Retinal pigment epithelial cell (primary cell): ENCODE measurements at places on chromosomes 3 and 15.

GRCh38 chr15:39598958-39599845 is 18.3 kb downstream of the THBS1 start:
- no peak for DNase-seq

- DNase-seq, result no peak
Measured at GRCh38 chr3:194772241-194773000, 86.7 kb downstream of the FAM43A start.

DNA sequence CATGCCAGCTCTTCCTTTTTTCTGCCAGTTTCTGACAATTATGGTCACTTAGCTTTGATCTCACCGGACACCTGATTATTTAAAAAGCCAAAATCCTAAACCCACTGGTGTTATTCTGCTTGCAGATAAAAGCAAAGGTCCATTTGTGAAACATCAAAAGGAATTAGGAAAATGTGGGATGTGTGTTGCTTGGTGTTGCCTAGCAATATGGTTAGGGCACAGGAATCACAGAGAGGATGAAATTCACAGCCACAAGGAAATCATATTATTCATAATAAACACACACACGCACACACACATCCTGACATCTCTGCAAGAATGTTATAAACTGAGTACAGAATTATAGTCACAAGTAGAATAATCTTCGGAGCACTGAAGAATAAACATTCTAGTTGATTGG is 89.3 kb upstream of the BHLHE40 start:
- DNase-seq, result no peak

DNA sequence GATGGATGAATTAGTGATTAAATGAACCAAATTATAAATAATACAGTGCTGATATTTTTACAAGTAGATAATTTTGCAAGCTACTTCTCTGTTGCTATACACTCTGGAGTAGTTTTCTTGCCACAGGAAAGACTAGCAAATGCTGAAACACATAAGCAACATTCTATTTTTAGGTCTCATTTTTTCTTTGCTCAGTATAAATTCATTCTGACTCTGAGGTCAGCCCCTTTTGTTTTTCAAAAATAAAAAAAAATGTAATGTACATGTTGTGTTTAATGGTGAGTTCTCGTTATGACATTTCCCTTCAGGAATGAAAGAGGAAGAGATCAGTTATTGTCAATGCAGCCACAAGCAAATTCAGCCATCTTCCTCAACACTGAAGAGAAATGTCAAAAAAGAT is 24.9 kb downstream of the GJD2 start:
- no peak for DNase-seq

GRCh38 chr3:173699353-173699752 is 301.8 kb downstream of the NLGN1 start:
- DNase-seq, result no peak

GRCh38 chr3:126509597-126510307 is 7.8 kb downstream of the UROC1 start:
- DNase-seq, result no peak

GRCh38 chr3:40550167-40550566 is 25.4 kb downstream of the ZNF621 start:
- no peak for DNase-seq
